Activated T-cell treated with anti-CD3 and anti-CD28 coated beads, Interleukin-2, amount 50 U/mL, for 48 hours (primary cell): ENCODE measurements at places on chromosomes 4 and X.

GRCh38 chr4:111773858-111774257, 371.4 kb upstream of the FAM241A start:
- no peak for DNase-seq

- no peak for DNase-seq
These were observed 19.6 kb downstream of the PGAM4 start for GRCh38 chrX:77949840-77950239.

DNA sequence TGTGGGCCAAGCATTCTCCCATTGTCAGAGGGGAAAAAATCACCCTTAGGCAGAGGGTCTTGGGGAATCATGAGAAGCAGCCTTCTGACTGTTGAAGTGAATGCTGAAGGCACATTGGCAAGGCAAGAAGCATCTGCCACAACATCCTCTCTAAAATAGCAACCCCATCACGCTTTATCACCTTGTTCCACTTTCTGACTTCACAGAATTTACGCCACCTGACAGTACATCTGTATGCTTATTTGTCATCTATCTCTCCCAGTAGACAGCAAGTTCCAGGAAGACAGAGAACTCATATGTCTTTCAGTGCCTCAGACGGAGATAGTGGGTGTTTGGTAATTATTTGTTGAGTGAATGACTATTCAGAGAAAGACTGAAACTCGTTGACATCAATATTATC, 68.4 kb upstream of the SCML1 start:
- no peak for DNase-seq

GRCh38 chr4:123361195-123361861, 35.3 kb upstream of the SPRY1 start:
- DNase-seq: no peak

DNA sequence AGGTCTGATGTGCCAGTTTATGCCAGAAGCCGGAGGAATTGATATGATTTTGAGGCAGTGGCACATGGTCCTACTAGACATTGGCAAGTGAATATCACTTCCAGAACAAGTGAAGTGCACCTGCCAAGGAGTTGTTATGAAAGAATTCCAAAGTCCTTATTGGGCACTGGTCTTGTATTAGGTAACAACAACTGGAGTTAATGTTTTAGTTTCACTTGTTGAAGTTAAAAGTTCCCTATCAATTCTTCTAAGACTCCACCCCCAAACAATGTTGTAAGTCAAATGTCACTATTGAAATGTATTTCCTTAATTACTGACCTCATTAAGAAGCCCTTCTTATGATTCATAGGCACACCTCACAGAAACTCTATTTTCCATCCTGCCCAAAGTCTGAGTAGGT, 3.1 kb downstream of the TET2 start:
- no peak for DNase-seq

DNA sequence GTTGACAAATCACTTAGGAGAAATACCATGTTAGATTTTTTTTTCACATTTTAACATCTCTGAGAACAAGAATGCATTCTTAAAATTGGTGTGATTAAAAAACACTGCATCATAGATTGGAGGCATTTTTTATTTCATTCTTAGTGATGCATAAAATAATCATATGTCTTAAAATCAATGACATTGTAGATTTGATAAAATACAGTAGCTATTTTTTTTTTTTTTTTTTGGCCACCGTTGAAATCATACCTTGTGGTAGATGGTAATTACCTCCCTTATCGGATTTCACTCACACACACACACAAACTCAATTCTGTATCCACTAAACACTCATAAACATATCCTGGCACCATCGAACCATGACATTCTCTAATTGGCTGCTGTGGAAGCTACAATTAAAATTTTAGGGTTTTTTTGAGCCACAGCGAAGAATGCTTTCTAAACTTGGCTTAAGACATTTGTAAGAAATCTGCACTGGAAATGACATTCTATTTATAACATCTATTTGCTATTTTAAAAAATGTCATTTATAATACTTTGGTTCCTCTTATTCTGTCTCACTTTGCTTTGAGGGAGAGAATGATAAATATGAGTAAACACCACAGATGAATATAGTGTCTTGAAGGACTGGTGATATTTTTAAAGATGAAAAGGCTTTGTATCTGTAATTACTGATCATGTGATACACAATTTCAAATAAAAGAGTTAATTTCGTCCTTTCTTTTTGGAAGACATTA, 60.1 kb downstream of the CCSER1 start:
- DNase-seq: no peak

- DNase-seq: no peak
These were observed 81.8 kb upstream of the TRPC5 start for GRCh38 chrX:112164420-112164819.

GRCh38 chrX:9144701-9145241, 110.8 kb upstream of the FAM9B start:
- no peak for DNase-seq
